ENCODE measurements at places on chromosomes 7 and 10. TPM values are rescaled to one million over a fixed set of nuclear protein-coding genes. Genes with fewer than 3 reads are reported as not detected.
A peak's percentile ranks its signal among the peaks of the same experiment; 100 is the strongest.

DNA sequence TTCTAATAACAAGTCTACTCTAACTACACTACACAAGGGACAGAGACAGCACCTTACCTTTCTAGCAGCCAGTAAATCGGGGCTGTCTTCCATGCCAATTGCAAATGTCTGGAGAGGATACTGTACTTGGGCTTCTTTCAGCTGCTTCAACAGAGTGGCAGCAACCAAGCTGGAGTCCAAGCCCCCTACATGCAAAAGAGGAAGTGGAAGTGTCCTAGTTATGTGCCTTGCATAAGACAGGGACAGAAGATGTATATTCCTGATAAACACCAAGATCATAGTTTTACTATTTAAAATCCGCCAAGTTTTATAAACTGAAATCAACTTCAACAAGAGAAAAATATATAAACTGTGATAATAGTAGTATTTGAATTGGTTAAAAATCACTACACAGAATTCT, 14.0 kb downstream of the ASNS start:
- DNase-seq: no peak

DNA sequence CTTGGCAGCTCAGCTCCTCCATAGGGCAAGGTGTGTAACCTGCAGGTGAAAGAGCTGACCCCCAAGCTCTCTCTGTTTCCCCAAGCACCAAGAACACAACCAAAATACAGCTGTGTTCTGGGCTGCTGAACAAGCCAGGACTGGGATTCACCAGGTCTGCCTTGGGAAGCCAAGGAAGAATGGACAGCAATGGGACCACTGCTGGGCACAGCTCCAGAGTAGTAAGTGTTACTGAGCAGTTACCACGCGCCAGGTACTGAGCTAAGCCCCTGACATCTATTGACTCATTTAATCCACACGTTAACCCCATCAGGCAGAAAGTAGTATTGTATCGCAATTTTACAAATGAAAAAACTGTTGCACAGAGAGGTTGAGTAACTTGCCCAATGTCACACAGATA, 168.3 kb downstream of the GRID1 start:
- DNase-seq: no peak

DNA sequence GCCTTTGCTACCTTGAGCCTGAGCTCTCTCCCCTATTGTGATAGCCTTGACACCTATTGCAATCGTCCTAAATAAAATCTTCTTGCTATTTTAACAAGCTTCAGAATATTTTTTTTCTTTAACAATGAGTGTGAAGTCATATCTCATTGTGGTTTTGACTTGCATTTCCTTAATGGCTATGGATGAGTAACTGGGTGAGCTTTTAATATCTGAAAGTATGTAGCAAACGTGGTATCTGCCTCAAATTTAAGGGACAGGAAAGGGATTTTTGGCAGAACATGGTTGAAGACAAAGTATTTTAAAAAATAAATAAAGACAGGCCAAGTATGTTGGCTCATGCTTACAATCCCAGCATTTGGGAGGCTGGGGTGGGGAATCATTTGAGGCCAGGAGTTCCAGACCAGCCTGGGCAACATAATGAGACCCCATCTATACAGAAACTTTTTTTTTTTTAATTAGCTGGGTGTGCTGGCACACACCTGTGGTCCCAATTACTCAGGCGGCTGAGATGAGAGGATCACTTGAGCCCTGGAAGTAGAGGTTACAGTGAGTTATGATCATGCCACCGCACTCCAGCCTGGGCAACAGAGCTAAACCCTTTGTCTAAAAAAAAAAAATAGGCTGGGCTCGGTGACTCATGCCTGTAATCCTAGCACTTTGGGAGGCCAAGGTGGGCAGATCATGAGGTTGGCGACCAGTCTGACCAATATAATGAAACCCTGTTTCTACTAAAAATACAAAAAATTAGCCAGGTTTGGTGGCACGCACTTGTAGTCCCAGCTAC, 319.3 kb upstream of the NRP1 start:
- peak; percentile 32 for DNase-seq

- DNase-seq: no peak
Measured at GRCh38 chr7:129980667-129981066, 27.9 kb upstream of the UBE2H start.

DNA sequence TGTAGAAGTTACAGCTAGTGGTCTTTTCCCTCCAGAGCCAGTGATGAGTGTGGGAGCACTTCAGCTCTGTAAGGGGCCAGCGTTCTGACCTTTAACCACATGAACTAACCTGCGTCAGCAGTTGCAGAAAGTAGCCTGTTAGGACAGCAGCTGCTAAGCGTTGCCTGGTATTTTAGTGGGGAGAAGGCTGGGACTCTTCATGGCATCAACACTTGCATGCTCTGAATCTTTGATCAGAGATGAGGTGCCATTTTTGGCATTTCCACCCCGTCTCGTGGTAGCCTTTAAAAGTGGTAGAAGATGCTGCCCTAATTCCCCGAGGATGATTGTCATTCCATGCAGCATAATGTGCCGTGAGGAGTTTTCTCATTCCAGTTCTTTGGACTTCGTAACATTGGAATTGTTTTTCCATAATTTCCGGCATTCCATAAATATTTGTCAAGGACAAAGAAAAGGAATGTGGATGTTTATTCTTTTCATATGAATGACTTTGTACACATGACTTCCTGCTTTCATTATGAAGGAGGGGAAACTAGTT, 92.2 kb downstream of the AVL9 start:
- no peak for DNase-seq

MYPN gene
- 31.3 TPM for total RNA-seq
